ENCODE measurements at places on chromosomes 1 and 21. TPM values are rescaled to one million over a fixed set of nuclear protein-coding genes. Genes with fewer than 3 reads are reported as not detected.

DNA sequence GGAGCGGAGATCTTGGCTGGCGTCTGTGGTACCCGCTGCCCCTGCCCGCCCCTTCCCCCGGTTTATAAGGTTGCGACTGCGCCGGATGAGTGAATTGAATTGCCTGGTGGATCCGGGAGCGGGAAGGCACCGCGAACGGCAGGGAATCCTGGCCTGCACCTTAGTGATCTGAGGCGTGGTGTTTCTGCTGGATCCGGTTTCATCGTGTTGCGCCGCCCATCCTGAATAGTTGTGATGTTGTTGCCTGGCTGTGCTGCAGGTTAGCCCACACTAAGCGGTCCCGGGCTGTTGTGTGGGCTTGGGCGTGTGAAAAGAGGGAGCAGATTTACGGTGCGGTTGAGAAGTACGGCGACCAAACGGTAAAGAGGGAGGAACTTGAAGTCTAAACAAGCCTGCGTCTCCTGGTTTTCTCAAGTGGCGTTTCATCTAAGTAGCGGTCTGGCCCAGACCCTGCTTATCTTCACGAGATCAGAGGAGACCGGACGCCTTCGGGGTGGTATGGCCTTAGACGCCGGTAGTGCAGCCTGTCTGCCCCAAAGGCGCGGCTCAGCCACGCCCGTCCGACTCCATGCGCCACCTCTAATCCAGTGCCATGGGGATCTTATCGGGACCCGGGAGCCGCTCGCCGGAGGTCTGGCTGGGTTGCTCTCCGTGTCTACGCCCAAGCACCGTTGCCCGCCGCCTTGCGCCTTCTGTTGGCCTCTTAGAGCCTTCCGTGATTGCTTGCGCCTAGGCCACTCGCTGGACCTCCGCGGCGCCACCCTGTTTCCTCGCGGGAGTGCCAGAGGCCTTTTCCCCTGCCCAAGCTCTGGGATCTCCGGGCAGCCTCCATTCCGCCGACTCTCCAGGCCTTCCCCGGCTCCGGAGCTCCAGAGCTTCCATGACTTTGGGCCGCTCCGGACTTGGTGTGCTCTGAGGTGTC lies 87.5 kb upstream of the RHOU start:
- H3K36me3 ChIP-seq = no peaks in the 10 kb centered on the region
- peaks cover 16% of the 10 kb centered on the region for H3K4me1 ChIP-seq
- H3K27me3 ChIP-seq = peaks cover 60% of the 10 kb centered on the region
- H3K27ac ChIP-seq = no peak overlapping the region
- DNase-seq = peak; percentile 58
- H3K4me3 ChIP-seq = peak overlapping the region; percentile 90

Gene INAVA
- total RNA-seq = 41.2 TPM

- peak; percentile 86 for DNase-seq
- H3K36me3 ChIP-seq = no peaks in the 10 kb centered on the region
- no peak within 1 kb of the TSS for H3K27ac ChIP-seq
- H3K4me1 ChIP-seq = peaks cover 21% of the 10 kb centered on the region
- peaks cover 35% of the 10 kb centered on the region for H3K27me3 ChIP-seq
These were observed at the start of gene RHBG for GRCh38 chr1:156368889-156369684. Gene RHBG (plus strand): TSS chr1:156369211. CDS start chr1:156369250, 39 bp downstream.

DNA sequence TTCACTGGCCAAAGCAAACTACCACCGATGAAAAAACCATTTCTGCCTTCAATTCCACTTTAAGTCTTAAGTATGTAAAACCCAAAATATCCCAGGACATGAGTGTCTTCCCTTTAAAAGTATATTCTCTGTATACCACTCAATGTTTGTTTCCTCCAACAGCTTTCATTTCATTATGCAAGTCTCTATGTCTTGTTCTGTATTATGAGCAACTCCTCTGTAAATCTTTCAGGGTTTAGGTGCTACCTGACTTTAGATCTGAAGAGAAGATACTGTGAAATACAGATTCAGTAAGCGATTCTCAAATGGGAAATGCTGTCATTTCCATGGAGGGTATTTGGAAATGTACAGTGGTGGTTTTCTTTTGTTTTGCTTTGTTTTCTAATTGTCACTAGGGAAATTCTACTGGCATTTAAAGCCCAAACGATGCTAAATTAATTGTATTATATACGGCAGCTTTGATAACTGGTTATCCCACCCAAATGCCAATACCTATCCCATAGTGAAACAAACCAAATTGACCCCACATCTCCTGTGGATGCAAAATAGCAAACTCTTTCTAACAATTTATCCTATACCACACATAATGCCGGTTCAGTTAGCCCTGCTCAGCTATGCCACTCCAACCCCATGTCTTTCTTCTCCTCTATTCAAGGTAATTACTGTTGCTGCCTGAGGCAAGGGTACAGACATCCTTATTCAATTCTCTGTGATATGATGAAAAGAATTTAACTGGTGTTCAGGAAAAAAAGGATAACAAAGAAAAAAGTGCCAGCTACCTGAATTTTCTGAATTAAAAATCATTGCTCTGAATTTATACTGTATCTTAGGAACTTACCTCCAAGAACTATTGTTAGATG lies 182.8 kb downstream of the EIF4G3 start:
- H3K4me3 ChIP-seq = no peak overlapping the region
- DNase-seq = no peak
- H3K4me1 ChIP-seq = peaks cover 27% of the 10 kb centered on the region
- no peaks in the 10 kb centered on the region for H3K27me3 ChIP-seq
- H3K27ac ChIP-seq = peak overlapping the region; percentile 1
- H3K36me3 ChIP-seq = 0 out of 2 replicates have a peak, but pooled peaks cover 4% of the 10 kb centered on the region

DNA sequence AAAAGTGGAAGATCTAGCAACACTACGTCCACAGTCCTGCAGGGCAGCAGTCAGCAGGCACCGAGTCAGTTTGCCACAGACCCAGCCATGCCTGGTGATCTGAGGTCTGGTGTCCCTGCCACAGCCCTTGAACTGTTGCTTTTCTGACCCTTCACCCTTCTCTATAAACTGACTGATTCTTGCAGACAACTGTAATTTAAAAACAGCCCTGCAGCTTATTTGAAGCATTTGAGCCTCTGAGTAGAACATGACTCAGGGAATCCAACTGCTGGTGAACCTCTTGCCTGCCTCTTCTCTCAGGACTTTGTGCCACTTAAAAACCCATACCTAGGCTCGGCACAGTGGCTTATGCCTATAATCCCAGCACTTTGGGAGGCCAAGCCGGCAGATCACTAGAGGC lies 107.2 kb downstream of the EDEM3 start:
- no peak overlapping the region for H3K4me3 ChIP-seq
- H3K36me3 ChIP-seq = no peaks in the 10 kb centered on the region
- H3K27me3 ChIP-seq = peaks cover 6% of the 10 kb centered on the region
- no peak for DNase-seq

Gene AADACL3
- 0.94 TPM for total RNA-seq

GRCh38 chr1:45615885-45616284 lies 8.0 kb downstream of the CCDC17 start:
- no peaks in the 10 kb centered on the region for H3K27me3 ChIP-seq
- peaks cover 72% of the 10 kb centered on the region for H3K36me3 ChIP-seq
- no peaks in the 10 kb centered on the region for H3K4me1 ChIP-seq
- DNase-seq = no peak

Gene IL20
- not detected for total RNA-seq

DNA sequence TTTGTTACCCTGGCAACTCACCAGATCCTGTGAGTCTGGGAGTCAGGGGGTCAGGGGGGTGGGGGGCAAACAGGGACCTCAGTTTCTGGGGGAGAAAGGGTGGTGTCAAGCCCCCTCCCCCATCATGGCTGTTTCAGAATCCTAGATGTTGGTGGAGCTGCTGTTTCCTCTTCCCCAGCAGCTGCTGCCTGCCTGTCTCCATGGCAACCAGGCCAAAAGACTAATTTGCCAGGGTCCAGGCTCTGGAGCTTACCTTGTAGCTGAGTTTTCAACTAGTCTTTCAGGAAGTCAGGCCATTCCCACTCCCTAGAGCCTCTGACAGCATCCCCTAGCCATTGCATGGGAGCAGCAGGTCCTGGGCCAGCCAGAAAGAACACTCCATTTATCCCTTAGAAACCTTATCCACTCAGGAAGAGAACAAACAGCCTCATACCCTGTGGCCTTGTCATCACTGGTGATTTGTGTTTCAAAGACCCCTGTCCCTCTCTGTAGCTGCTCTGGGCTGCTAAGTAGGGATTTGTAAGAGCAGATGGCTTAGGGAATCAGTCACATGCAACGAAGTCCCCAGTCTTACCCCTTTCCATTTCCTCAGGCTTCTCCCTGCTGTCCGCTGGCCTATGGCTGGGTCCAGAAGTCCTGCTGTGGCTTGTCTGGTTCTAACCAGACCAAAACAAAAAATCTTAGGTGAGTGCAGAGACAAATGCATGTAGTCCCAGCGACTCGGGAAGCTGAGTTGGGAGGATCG lies 21.5 kb upstream of the STMN1 start:
- DNase-seq = peak; percentile 32
- no peaks in the 10 kb centered on the region for H3K36me3 ChIP-seq
- peaks cover 9% of the 10 kb centered on the region for H3K27me3 ChIP-seq
- H3K4me3 ChIP-seq = no peak overlapping the region
- peaks cover 25% of the 10 kb centered on the region for H3K4me1 ChIP-seq

- peak overlapping the region; percentile 87 for H3K27ac ChIP-seq
- peak; percentile 66 for DNase-seq
- no peaks in the 10 kb centered on the region for H3K27me3 ChIP-seq
- peak overlapping the region; percentile 92 for H3K4me3 ChIP-seq
These were observed 4.8 kb downstream of the ENO1 start for GRCh38 chr1:8873506-8874229.

DNA sequence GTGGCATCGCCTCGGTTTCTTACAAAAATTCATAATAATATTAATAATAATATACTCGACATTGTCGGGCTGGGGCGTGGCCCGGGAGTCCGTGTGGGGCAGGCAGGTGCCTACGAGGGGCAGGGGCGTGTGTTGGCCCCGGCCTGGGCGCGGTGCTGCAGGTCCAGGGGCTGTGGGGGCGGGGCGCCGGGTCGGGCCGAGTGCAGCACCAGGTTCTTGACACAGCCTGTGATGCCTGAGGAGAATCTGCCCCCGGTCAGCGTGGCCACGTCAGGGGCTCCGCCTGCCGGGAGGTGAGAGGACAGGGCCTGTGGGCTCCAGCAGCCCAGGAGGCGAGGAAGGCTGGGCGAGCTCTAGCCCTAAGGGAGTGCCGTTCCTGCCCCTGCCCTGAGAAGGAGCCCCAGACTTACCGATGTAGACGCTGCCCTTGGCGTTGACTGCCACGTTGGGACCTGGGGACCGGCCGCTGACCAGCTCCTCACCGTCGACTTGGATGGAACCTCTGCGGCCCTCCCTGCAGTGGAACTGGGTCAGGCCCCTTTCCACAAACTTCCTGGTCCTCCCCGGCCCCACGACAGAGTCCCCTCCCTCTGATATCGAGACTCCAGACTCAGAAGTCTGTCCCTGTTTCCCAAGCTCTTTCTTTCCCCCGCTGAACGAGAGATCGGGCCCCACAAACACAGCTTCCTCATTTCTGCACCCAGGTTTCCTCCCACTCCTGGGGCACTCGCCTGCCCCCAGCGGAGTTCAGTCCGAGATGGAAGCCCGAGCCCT lies 11.3 kb downstream of the LDLRAD2 start:
- H3K4me1 ChIP-seq = peaks cover 2% of the 10 kb centered on the region
- no peaks in the 10 kb centered on the region for H3K27me3 ChIP-seq
- DNase-seq = no peak
- H3K4me3 ChIP-seq = no peak overlapping the region
- H3K36me3 ChIP-seq = peaks cover 20% of the 10 kb centered on the region

DNA sequence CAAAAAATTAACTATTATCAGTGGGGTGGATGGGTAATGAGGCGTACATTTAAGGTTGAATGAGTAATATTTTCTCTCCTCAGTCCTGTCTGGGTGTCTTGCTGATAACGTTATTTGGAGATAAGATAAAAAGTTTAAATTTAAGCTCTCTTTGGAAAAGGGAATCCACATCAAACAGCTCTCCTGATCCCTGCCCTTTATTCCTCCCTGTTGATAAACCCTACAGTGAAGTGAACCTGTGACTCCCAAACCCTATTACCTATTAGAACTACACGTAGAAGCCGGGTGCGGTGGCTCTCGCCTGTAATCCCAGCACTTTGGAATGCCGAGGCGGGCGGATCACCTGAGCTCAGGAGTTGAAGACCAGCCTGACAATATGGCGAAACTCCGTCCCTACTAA lies 9.9 kb upstream of the GPR161 start:
- no peak overlapping the region for H3K4me3 ChIP-seq
- DNase-seq = no peak
- H3K27me3 ChIP-seq = no peaks in the 10 kb centered on the region
- no peak overlapping the region for H3K27ac ChIP-seq
- H3K36me3 ChIP-seq = no peaks in the 10 kb centered on the region

Gene KLHL20
- 12.5 TPM for total RNA-seq

Gene KMO
- not detected for total RNA-seq

DNA sequence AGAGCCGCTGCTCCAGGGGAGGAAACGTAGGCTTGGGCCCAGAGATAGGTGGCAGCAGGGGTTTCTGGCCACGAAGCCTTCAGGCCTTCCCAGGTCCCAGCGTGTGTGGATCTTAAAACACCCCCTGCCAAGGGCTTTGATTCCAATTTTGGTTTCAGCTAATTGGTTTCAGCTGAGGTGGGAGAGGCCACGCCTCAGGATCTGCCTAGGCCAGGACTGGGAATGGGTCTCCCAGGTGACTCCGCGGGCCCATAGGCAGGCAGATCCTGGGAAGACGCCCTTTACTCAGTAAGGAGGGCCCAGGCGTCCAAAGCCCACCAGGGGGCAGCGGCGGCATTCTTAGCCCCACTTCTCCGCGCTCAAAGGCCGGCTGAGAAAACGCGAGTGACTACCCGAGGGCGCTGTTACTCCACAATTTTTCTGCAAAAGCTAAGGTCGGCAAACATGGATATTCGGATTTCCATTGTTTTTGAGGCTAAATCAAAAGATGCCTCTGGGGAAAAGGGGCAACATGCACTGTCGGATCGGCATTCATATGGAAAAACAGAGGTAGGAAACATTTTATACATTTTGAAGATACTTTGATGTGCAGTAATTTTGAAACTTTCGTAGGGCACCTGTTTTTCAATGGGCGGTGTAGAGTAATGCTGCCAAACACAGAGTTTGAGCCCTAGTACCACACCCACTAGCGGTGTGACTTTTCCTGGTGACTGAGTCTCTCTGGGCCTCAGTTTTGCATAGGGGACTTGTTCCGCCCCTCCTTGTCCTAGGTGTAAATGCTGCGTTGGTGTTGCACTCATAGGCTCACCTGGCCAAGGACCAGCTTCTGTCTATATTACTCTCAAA lies 31.8 kb upstream of the BCL10 start:
- 0 out of 2 replicates have a peak overlapping the region, but pooled peaks have one; percentile 35 for H3K27ac ChIP-seq
- H3K27me3 ChIP-seq = no peaks in the 10 kb centered on the region
- H3K4me3 ChIP-seq = peak overlapping the region; percentile 51
- H3K4me1 ChIP-seq = peaks cover 20% of the 10 kb centered on the region

GRCh38 chr1:53696990-53697389 lies 42.0 kb downstream of the GLIS1 start:
- H3K27ac ChIP-seq = no peak overlapping the region
- no peak overlapping the region for H3K4me3 ChIP-seq
- DNase-seq = no peak
- no peaks in the 10 kb centered on the region for H3K36me3 ChIP-seq
- H3K27me3 ChIP-seq = no peaks in the 10 kb centered on the region
- peaks cover 8% of the 10 kb centered on the region for H3K4me1 ChIP-seq

Gene RERE
- 124 TPM for total RNA-seq

GRCh38 chr1:100265562-100265930 lies 470 bp upstream of the RTCA start:
- no peak for DNase-seq
- H3K4me1 ChIP-seq = peaks cover 10% of the 10 kb centered on the region

- H3K4me1 ChIP-seq = peaks cover 11% of the 10 kb centered on the region
- no peaks in the 10 kb centered on the region for H3K27me3 ChIP-seq
- H3K36me3 ChIP-seq = peaks cover 7% of the 10 kb centered on the region
- no peak for DNase-seq
- H3K27ac ChIP-seq = no peak overlapping the region
- H3K4me3 ChIP-seq = no peak overlapping the region
These were observed 10.8 kb upstream of the PIGK start for GRCh38 chr1:77230051-77230450.

Gene IVL
- total RNA-seq = not detected
